Upper lobe of right lung (tissue), 1 donor: ENCODE measurements at places on chromosomes 11 and 22. TPM values are rescaled to one million over a fixed set of nuclear protein-coding genes. Genes with fewer than 3 reads are reported as not detected.

Gene TNNT3
- total RNA-seq = 0.43 TPM

Gene ANO1
- 16.8 TPM for total RNA-seq

Gene GAL
- total RNA-seq = not detected

DNA sequence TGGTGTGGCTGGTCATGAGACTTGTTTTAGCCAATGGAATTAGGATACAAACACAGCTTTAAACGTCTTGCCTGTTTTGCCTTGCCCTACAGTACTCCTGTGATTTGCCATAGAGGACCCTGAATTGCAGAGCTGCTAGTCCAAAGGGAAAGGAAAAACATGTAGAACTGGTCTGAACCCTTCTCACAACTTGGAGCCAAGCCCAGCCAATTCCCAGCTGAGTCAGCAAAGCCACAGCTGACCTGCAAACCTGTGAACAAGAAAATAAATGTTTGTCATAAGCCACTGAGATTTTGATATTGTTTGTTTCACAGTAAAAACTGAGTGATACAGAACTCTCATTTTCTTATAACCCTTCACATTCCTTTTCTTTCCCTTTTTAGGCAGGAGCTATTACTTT lies 360.5 kb upstream of the API5 start:
- DNase-seq = no peak
- H3K4me1 ChIP-seq = no peaks in the 10 kb centered on the region
- H3K36me3 ChIP-seq = no peaks in the 10 kb centered on the region
- no peaks in the 10 kb centered on the region for H3K27me3 ChIP-seq

DNA sequence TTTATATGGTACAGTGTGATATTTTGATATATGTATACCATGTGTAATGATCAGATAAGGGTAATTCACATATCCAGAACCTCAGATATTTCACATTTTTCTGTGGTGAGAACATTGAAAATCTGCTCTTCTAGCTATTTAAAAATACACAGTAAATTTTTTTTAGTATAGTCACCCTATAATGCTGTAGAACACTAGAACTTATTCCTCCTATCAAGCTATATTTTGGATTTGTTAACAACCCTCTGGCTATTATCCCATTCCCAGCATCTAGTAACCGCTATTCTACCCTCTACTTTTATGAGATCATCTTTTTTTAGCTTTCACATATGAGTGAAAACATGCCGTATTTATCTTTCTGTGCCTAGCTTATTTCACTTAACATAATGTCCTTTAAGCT lies 65.5 kb upstream of the SYT9 start:
- H3K36me3 ChIP-seq = no peaks in the 10 kb centered on the region
- H3K27me3 ChIP-seq = no peaks in the 10 kb centered on the region
- no peaks in the 10 kb centered on the region for H3K4me1 ChIP-seq

DNA sequence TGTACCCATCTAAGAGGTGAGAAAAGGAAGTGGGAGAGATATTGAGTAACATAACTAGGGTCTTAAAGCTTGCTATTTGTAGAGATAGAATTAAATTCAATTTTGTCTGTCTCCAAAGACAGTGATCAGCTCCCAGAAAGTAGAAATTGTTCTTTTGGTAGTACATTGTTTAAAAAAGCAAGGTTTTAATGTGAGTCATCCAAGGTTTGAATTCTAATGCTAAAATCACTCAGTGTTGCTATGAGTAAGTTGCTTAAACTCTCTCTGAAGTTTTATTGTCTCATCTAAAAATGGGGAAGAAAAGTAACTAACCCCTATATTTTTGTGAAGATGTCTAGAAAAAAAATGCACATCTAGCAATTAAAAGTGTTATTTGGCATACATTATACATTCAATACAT lies 1004.5 kb upstream of the CCDC90B start:
- H3K4me3 ChIP-seq = no peak overlapping the region
- no peaks in the 10 kb centered on the region for H3K36me3 ChIP-seq
- no peaks in the 10 kb centered on the region for H3K4me1 ChIP-seq
- H3K27me3 ChIP-seq = no peaks in the 10 kb centered on the region
- no peak for DNase-seq

- no peak overlapping the region for H3K27ac ChIP-seq
- H3K4me1 ChIP-seq = no peaks in the 10 kb centered on the region
- no peak overlapping the region for H3K4me3 ChIP-seq
- H3K36me3 ChIP-seq = no peaks in the 10 kb centered on the region
- no peaks in the 10 kb centered on the region for H3K27me3 ChIP-seq
- no peak for DNase-seq
Observed at GRCh38 chr22:35604621-35605368, 12.3 kb downstream of the MB start.

DNA sequence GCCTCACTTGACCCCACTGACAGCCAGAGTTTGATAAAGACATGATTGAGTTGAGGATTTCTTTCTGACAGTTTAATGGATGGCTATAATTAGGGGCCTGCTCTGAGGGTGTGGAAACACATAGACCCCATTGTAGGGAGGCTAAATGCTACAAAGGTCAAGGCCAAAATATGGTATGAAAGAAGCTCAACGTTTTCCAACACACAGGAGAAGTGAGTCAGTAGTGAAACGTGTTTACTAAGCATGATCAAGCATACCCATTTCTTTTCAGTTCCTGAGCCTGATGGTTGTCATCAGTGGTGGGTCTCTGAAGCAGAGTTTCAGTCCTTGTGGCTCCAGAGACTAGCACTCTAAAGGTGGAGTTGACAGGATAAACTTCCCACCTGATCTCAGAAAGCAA lies 69.7 kb downstream of the SNX19 start:
- no peaks in the 10 kb centered on the region for H3K27me3 ChIP-seq
- DNase-seq = no peak
- no peak overlapping the region for H3K4me3 ChIP-seq

GRCh38 chr11:11691296-11692151 lies 69.7 kb upstream of the GALNT18 start:
- H3K27ac ChIP-seq = no peak overlapping the region
- H3K4me3 ChIP-seq = no peak overlapping the region
- no peaks in the 10 kb centered on the region for H3K36me3 ChIP-seq
- no peaks in the 10 kb centered on the region for H3K27me3 ChIP-seq
